SJSA1 (cell line): ENCODE measurements at places on chromosomes 16 and 17.

DNA sequence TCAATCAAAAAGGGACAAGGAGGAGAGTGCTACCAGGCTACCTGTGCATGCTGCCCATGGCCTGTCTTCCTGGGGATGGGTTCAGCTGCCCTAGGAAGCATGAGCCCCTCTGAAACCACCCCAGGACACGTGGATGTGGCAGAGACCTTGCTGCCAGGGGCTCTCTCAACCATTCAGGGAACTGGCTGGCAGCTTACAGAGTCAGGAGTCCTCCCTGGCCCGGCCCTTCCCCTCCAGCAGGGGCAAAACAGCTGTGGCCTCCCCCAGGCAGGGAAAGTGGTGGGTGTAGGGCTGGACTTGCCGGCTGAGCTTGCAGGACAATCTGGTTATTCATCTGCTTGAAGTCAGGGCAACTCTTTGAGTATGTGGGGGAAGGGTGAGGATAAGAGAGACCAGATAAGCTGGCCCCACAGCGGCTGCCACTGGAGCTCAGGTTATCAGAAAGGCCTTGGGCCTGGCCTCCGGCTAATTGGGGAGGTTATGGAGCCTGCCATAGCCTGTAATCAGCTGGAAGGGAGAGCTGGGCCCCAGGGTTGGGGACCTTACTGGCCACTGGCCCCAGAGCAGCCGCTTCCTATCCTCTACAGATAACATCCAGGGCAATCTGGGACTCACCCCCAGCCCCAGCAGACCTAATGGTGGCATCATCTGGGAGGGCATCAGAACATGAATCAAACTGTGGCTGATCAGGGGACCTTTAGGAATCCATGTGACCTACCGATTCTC lies 5.6 kb upstream of the TBX2 start:
- no peak for DNase-seq
- no peak overlapping the region for H3K4me3 ChIP-seq
- no peak overlapping the region for H3K27ac ChIP-seq
- H3K4me1 ChIP-seq = peaks cover 28% of the 10 kb centered on the region

DNA sequence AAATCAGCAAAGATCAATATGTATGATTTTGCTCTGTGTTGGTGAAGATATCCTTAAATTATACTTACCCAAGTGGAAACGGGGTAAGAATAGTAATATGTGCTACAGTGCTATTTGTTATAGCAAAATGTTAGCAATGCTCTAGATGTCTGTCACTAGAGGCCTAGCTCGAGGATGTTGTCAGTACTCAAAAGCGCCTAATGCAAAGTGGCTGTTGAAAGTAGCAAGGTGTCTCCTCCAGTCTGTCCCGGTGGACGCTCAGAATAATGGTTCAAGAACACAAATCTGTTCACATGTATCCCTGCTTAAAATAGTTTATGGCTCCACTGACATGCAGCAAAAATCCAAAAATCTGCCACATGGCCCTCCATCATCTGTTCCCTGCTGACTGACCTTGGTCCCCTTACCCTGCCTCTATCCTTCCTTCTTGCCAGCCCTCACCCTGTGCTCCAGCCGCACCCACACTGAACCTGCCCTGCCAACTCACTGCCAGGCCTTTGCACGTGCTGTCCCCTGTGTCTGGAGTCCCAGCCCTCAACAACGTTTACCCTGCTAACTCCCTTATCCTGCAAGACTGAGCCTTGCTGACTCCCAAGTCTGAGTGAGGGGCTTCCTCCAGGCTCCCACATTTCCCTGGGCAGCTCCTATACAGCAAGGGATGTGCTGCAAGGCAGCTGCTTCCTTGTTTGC lies 9.6 kb upstream of the RNF112 start:
- no peaks in the 10 kb centered on the region for H3K27me3 ChIP-seq
- no peak for DNase-seq
- no peak overlapping the region for H3K4me3 ChIP-seq
- H3K27ac ChIP-seq = no peak overlapping the region

DNA sequence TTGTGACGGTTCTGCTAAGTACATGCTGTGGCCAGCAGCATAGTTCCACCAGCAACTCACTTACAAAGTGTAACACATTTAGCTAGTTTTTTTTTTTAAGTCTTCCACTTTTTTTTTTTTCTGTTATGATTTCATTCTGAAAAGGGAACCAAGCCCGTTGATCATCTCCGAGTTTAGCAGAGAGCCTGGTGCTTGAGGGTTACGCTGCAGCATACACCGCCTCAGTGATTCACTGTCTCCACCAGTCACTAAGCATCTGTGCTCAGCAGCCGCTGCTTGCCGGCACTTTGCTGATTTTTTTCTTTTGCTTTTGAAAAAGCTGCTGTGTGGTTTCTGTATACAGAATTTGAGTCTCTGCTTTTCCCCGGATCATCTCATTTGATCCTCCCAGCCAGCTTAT lies 194.5 kb upstream of the CDH13 start:
- H3K27me3 ChIP-seq = peaks cover 8% of the 10 kb centered on the region
- DNase-seq = no peak

DNA sequence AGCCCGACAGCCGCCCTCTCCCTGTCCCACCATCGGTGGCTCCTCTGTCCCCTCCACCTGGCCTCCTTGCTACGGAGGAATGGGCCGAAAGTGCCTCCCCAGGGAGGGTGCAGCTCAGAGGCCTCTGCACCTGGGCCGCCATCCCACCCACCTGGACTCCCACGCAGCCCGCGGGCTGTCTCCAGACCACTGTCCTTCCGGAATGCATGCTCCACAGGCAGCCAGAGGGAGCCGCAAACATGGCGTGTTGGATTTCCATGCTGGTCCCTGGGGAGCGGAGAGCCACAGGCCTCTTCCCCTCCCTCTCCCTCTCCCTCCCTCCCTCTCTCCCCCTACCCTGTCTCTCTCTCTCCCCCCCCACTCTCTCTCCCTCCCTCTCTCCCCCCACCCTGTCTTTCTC lies 3.0 kb downstream of the SSTR5 start:
- no peaks in the 10 kb centered on the region for H3K36me3 ChIP-seq
- H3K4me1 ChIP-seq = no peaks in the 10 kb centered on the region
- no peak overlapping the region for H3K27ac ChIP-seq
- DNase-seq = no peak

DNA sequence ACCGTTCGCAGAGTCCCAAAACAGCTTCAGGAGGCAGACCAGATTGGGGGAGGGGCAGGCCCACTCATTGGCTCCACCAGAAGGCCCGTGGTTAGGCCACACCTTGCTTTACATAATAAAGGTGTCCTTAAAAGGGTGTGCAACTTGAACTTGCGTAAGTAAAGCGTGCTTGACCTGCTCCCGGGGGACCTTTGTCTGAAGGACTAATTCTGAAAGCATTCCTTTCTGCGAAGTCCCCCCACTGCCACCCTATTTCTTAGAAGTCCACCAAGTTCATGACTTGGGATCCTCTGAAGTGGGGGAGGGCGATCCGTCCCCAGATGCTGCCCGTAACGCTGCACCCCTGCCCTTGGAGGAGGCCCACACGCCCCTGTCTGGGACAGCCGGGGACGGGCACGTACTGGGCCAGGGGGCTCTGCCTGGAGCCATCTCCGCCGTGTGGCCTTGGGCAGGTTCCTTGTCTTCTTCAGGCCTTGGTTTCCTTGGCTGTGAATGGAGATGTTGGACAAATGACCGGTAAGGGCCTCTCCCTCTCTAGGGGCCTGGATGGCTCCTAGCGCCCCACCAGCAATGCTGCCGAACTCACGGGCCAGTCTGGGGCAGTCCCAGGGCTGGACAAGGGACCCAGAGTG lies 823 bp upstream of the ZNF469 start:
- no peak for DNase-seq
- peak overlapping the region; percentile 91; the same call in 1 of the 2 replicates for H3K4me3 ChIP-seq
- no peak overlapping the region for H3K27ac ChIP-seq
- H3K36me3 ChIP-seq = peaks cover 28% of the 10 kb centered on the region

GRCh38 chr16:50839920-50840729 lies 98.2 kb downstream of the CYLD start:
- peaks cover 30% of the 10 kb centered on the region for H3K4me1 ChIP-seq
- H3K36me3 ChIP-seq = no peaks in the 10 kb centered on the region
- no peaks in the 10 kb centered on the region for H3K27me3 ChIP-seq
- no peak for DNase-seq
- no peak overlapping the region for H3K4me3 ChIP-seq

DNA sequence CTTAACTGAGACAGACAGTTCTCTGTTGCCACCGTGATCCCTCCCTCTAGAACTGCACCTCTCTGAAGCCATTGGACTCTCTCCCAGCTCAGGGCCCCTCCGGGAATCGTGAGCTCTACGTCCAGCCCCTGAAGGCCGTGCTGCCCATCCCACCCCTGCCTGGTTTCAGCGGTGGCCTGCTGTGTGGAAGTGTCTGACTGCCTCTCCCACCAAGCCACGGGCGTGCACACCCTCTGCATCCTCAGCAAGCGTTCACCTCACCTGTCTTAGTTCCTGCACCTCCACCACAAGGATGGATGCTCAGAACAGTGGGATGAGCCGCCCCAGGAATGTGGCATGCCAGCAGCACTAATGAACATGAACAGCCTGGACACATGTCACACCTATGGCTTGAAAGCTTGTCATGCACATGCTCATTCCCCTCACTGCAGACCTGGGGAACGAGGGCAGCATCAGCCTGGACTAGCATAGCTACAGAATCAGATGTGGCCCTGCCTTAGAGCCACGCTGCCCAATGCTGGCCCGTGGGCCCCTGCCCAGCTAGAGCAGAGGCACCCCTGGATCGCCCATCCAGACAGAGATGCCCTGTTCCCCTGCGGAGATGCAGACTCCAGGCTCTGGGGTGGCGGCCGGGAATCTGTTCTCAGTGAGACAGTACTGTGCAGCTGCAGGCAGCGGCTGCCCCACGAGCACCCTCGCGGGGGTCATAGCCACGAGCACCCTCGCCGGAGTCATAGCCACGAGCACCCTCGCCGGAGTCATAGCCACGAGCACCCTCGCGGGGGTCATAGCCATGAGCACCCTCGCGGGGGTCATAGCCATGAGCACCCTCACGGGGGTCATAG lies 73.7 kb upstream of the CHMP6 start:
- H3K4me1 ChIP-seq = no peaks in the 10 kb centered on the region
- no peak overlapping the region for H3K27ac ChIP-seq
- H3K4me3 ChIP-seq = no peak overlapping the region

DNA sequence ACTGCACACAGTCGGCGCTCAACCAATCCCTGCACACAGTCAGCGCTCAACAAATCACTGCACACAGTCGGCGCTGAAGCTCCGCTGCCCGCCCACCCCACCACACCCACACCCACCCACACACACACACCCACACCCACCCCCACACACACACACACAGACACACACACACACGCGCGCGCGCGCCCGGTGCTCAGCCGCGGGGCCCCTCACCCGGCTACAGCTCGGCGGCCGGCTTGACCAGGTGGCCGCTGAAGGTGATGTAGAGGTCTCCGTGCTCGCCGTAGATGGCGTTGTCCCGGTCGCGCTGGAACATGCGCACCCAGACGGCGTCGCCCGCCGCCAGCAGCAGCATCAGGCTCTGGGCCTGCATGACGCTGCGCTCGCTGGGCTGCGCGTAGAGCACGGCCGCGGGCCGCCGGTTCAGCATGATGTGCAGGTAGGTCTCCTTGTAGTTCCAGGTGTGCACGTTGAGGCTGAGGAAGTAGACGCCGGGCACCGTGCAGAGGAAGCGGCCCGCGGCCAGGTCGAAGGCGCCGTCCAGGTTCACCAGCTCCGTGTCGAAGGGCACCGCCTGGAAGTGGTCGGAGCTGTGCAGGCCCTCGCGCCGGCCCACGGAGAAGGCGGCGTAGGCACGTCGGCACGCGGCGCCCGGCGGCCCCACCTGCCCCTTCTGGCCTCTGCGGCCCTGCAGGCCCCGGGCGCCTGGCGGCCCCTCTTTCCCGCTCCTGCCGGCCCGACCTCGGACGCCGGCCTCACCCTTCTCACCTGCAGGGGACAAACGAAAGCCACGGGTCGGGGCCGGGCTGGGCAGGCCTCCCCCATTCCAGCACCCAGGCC lies 2.5 kb downstream of the C1QTNF8 start:
- H3K27me3 ChIP-seq = peaks cover 57% of the 10 kb centered on the region
- H3K36me3 ChIP-seq = no peaks in the 10 kb centered on the region
- DNase-seq = no peak

DNA sequence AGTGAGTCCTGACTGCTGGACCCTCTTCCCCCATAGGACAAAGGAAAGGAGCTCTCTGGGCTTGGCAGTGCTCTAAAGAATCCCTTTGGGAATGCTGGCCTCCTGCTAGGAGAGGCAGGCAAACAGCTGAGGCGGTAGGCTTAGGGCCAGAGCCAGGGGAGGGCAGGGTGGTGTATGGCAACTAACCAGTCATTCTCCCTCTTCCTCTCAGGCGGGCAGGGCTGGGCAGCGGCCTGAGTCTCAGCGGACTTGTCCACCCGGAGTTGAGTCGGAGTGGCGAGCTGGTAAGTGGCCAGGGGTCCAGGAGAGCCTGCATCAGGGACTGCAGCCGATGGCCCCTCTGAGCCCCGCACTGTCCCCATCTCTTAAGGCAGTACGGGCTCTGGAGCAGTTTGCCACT lies 4.4 kb downstream of the ACADVL start:
- H3K4me3 ChIP-seq = no peak overlapping the region
- H3K27ac ChIP-seq = no peak overlapping the region

DNA sequence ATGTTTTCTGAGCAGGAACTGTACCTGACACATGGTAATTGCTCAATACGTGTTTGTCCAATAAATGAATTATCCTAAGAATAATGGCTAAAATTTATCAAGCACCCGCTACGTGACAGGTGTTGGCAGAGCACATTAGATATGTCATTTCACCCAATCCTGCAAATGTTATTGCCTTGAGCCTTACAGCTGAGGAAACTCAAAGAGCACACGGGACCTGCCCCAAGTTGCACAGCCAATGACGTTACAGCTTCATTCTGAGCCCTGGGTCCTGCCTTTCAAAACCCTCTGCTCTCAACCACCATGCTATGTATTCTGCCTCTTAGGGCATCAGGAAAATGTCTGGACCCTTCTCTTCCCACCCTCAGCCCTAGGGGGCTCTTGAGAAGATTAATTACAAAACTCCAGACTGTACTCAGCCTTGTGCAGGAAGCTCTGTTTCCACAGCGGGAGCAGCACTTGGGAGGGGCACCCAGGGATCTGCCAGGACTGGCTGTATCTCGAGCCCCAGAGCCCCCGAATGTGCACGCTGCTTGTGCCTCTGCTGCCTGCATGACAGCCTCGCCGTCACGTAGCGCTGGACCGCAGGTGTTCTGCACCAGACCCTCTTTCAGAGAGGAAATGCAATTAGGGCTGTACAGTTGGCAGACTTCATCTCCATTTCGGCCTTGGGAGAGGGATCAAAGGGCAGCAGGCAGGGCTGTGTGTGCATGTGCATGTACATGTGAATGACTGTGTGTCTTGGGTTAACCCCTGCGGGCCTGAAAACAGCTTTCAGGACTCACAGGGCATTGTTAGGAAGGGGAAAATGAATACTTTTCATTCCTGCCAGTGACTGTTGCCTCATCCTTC lies 71.6 kb downstream of the GPR139 start:
- no peak overlapping the region for H3K4me3 ChIP-seq
- no peaks in the 10 kb centered on the region for H3K4me1 ChIP-seq
- DNase-seq = no peak
- no peak overlapping the region for H3K27ac ChIP-seq
- H3K27me3 ChIP-seq = no peaks in the 10 kb centered on the region; the same call in 1 of the 2 replicates

GRCh38 chr16:78535098-78535497 lies 435.6 kb downstream of the WWOX start:
- no peak overlapping the region for H3K4me3 ChIP-seq
- DNase-seq = no peak
- no peaks in the 10 kb centered on the region for H3K36me3 ChIP-seq
- H3K27ac ChIP-seq = no peak overlapping the region
- no peaks in the 10 kb centered on the region for H3K4me1 ChIP-seq
- H3K27me3 ChIP-seq = no peaks in the 10 kb centered on the region; the same call in 1 of the 2 replicates
